ENCODE measurements at places on chromosomes 5 and 9. TPM values are rescaled to one million over a fixed set of nuclear protein-coding genes. Genes with fewer than 3 reads are reported as not detected.

The PRDM9 gene
- polyA plus RNA-seq: not detected

DNA sequence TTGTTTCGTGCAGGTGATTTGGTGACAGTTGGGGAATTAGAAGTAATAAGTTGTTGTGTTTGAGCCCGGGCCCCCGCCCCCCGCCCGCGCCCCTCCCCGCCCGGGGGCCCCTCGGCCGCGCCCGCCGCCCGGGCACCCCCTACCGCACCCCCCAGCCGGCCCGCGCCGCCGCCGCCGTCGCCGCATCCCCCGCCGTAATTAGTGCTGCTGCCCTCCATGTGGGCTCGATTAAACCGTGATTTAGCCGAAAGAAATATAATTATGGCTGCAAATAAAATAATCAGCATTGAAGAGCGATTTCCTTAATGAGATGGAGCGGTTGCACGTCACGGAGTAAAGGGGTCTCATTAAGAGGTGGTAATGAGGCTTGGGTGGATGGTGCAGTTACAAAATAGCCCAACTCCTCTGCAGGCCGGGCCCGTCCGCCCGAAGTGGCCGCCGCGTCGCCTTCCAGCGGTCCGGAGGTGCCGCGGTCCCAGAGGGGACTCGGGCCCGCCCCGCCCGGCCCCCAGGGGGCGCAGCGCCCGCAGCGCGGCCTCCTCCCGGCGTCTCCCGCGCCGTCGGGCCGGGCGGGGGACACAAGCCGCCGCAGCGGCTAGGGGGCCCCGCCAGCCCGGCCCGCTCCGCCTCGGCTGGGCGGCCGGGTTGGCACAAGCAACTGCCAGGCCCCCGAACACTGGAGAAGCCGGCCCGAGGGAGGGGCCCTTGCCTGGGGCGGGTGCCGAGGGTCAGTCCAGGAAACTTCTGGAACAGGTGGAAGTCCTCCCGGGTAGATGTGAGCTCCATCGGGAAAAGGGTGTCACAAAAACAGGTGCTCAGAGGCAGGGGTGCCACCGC is 6.9 kb upstream of the OTP start:
- no peaks in the 10 kb centered on the region for H3K36me3 ChIP-seq
- H3K27ac ChIP-seq: no peak overlapping the region
- peak; percentile 93 for DNase-seq

The MYMK gene
- not detected for polyA plus RNA-seq

DNA sequence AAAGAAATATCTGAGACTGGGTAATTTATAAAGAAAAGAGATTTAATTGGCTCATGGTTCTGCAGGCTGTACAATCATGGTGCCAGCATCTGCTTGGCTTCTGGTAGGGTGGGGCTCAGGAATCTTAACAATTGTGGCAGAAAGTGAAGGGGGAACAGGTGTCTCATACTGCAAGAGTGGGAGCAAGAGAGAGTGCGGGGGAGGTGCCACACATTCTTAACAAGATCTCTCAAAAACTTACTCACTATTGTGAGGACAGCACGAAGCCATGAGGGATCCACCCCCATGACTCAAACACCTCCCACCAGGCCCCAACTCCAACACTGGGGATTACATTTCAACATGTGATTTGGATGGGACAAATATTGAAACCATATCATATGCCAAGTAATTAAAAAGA is 70.1 kb upstream of the PANK3 start:
- no peaks in the 10 kb centered on the region for H3K27me3 ChIP-seq
- DNase-seq: no peak
- 0 out of 2 replicates have a peak, but pooled peaks cover 2% of the 10 kb centered on the region for H3K36me3 ChIP-seq
- H3K4me3 ChIP-seq: no peak overlapping the region
- H3K4me1 ChIP-seq: no peaks in the 10 kb centered on the region

DNA sequence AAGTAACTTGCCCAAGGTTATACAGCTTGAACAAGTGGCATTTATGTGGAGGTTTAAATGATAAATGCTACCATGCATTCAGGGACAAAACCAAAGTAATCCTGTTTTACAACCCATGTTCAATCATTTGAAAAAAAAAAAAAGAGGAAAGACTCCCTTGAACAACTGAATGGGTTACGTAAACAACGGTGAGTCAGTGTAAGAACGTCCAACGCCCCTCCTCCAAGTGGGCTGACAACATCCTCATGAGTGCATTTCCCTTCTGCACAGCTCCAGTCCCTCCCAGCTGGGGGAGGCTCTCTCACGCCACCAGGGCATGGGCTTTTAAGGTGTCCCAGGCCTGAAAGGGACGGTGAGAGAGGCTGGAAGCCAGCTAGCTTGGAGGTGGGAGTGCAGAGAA is 90.0 kb downstream of the PRRT1B start:
- H3K4me1 ChIP-seq: peaks cover 4% of the 10 kb centered on the region
- H3K4me3 ChIP-seq: no peak overlapping the region
- DNase-seq: no peak
- H3K27ac ChIP-seq: no peak overlapping the region

DNA sequence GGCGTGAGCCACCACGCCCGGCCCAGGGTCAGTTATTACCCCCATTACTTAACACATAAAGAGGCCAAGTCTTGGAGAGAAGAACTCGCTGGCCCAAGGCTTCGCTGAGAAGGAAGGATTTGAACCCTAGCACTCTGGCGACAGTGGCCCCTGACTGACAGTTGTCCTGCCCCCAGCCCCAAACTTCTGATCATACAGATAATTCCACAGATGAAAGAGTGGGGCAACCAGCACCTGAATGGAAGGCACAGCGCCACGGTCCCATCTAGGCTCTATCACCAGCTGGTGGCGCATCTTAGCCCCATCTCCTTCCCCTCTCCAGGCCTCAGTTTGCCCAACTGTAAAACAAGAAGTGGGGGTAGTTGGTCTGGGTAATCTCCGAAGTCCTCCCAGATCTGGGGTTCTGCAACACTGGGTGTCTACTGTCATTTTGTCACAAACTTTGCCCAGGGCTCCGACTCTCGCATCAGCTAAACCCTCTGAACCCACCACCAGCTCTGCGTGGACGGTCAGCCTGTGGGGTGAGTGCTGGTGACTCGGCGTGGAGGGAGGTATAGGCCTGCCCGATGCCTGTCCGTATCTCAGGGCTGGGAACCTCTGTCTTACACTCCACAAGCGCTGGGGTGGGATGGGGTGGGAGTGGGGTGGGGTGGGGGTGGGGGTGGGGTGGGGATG is 209.3 kb downstream of the C9orf50 start:
- H3K4me3 ChIP-seq: no peak overlapping the region
- no peaks in the 10 kb centered on the region for H3K27me3 ChIP-seq
- no peaks in the 10 kb centered on the region for H3K36me3 ChIP-seq
- H3K4me1 ChIP-seq: peaks cover 19% of the 10 kb centered on the region
- no peak for DNase-seq
